ENCODE measurements at places on chromosomes 4 and X.

- no peak for DNase-seq
These were observed 6.8 kb downstream of the ANXA5 start for GRCh38 chr4:121690001-121690400.

DNA sequence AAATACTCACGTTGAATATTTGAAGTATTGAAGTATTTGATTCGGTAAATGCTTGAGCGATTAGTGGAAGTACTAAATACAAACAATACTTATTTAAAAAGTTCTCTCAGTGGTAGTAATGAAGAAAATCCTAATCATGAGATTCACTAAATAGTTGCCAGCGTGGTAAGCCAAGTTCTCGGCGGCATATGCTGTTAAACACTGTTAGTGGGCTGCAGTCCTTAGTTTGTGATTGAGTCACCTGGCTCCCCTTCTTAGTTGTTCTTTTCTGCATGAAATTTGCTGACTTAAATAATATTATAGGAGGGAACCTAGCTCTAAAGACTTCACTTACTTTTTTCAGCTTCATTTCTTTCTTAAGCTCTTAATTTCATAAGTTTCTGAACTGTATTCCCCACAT, 51.4 kb downstream of the STIM2 start:
- DNase-seq, result no peak

GRCh38 chr4:41448934-41449333, 89.0 kb upstream of the LIMCH1 start:
- no peak for DNase-seq

DNA sequence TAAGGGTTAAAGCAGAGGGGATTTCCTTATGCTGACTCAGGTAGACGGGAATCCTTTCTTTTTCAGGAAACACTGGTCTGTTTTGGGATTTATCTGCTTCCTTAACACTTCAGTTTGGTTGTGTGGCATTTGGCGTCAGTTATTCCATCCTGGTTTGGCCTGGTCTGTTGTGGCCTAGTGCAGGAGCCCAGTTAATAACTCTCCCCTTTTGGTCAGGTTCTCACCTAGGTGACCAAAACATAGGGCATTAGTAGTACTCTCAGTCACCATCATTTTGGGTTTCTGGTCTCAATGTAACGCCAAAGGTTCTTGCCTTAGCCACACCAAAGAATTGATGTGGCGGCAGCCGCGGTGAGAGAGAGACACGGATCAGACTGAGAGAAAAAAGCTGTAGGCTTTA, 39.7 kb upstream of the IL9R start:
- no peak for DNase-seq

DNA sequence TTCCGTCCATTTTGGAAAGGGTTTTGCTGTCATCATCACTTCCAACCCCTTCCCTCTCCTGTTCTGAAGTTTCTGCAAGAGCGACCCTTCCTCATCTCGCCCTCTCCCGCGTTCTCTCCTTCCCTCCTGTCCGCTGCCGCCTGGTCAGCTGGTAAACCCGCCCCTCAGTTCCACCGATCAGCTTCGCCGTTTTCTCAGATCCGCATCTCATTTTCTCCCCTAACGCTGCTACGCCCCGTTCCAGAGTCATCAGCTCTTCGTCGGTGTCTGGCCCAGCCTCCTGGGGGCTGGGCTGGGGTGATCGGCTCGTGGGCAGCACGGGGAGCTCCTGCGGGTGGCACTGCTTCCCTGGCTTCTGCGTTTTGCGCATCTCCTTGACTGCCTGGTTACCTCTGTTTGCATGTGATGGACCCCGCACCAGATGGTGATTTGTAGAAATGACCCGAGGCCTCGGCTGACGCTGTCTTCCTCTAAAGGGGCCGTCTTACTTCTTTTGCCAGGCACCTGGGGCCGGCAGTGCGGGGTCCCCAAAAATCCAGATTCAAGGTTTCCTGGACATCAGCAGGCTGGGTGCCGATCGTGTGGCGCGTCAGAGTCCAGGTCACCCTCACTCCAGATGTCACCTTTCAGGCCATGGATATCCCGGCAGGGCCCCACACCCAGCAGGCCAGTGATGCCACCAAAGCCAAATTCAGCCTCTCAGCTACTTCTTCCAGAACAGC, 13.4 kb downstream of the CTBP1 start:
- no peak for DNase-seq

- no peak for DNase-seq
These were observed 81.0 kb upstream of the SMARCAD1 start for GRCh38 chr4:94126669-94127068.

GRCh38 chr4:105061731-105062130, 84.9 kb upstream of the TET2 start:
- no peak for DNase-seq

DNA sequence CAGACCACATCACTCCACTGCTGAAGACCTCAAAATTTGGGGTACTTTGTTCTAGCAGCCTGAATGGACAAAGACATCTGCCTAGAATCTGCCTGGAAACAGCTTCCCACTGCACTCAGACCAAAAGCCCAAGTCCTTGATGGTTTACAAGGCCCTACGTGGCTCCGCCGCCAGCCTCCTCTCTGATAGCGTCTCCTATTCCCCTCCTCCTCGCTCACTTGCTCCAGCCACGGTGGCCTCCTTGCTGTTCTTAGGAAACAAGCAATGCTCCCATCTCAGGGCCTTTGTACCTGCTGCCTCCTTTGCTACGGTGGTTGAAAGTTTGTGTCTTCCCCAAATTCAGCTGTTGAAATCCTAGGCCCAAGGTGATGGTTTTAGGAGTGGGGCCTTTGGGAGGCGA, 34.7 kb upstream of the SORCS2 start:
- DNase-seq, result no peak

DNA sequence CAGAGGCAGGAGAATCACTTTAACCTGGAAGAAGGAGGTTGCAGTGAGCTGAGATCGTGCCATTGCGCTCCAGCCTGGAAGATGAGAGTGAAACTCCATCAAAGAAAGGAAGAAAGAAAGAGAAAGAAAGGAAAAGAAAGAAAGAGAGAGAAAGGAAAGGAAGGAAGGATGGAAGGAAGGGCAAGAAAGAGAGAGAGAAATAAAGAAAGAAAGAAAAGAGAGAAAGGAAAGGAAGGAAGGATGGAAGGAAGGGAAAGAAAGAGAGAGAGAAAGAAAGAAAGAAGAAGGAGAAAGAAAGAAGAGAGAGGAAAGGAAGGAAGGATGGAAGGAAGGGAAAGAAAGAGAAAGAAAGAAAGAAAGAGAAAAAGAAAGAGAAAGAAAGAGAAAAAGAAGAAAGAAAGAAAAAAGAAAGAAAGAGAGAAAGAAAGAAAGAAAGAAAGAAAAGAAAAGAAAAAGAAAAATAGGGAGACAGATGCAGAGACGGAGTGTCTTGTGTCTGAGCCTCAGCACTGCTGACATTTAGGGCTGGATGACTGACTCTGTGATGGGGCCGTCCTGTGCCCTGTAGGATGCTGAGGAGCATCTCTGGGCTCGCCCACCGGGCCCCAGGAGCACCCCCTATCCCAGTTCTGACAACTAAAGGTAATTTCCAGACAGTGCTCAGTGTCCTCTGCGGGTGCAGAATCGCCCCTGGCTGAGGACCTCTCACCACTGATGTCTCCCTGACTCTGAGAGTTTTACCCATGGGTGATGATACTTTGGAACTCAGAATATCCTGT, 61.7 kb downstream of the CRLF2 start:
- DNase-seq, result no peak

DNA sequence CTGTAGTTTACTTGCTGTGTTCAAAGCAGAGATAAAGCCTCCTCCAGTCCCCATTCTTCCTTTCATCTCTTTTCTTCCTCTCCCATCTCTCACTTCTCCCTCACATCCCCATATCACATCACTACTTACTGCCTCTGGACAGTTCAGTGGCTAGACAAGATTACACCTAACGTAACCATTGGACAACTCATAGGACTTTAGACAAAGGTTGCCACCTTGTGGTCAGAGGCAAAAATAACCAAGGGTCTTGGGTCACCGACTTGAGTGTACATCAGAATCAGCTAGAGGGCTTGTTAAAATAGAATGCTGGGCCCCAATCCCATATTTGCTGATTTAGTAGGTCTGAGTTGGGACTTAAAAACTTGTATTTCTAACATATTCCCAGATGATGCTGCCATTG, 109.3 kb upstream of the DGKK start:
- DNase-seq, result no peak

- DNase-seq, result no peak
These were observed 30.3 kb downstream of the INPP4B start for GRCh38 chr4:142815834-142816233.

DNA sequence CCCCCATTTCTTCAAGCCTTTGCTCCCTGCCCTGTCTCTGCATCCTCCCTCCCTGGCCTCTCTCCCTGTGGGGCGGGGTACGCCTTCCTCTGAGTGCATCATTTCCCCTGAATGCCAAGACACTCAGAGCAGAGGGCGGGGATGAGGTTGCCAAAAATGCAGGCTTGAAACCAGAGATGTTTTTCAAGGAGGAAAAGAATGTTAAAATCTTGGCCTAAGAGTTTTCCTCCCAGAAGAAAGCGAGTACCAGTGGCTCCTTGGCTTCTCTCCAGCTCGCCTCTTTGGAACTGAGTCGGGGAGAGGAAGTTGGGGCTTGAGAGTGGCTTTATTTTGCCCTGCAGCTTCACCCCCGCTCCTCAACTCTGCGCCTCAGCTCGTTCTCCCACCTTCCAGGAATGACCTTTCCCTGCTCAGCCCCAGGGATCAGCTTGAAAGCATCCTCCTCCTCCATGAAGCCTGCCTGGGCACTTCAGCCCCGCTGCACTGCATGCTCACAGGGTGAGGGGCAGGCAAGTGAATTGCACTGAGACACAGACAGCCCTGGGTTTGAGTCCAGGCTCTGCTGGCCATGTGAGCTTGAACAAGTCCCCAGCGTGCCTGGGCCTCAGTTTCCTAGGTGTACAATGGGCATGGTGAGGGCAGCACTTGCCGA, 57.5 kb upstream of the SORCS2 start:
- DNase-seq, result no peak

- DNase-seq, result no peak
These were observed 94.4 kb downstream of the NPNT start for GRCh38 chr4:105989485-105990242.

- no peak for DNase-seq
These were observed 98.5 kb upstream of the FAM47C start for GRCh38 chrX:36909676-36910030.

- DNase-seq, result no peak
These were observed 12.0 kb downstream of the SPRY1 start for GRCh38 chr4:123408471-123409084.

GRCh38 chr4:54189140-54189539, 40.0 kb upstream of the PDGFRA start:
- no peak for DNase-seq

DNA sequence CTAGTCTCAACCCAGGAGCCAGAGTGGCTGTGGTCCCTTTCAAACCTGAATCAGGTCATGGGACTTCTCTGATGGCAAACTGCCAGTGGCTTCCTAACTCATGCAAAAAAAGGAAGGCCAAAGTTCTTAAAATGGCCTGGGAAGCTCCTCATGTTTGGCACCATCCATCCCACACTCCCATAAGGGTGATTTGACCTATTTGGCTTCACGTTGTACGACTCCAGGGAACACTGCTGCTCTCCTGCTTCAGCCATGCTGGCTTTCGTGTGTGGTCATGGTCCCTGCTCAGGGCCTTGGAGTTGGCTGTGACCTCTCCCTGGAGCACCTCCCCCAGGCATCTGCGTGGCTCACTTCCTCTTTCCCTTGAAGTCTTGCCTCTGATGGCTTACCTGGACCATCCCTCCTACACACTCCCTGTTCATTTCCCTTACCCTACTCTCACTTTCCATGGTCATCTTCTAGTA, 12.8 kb upstream of the TMSB4X start:
- no peak for DNase-seq

DNA sequence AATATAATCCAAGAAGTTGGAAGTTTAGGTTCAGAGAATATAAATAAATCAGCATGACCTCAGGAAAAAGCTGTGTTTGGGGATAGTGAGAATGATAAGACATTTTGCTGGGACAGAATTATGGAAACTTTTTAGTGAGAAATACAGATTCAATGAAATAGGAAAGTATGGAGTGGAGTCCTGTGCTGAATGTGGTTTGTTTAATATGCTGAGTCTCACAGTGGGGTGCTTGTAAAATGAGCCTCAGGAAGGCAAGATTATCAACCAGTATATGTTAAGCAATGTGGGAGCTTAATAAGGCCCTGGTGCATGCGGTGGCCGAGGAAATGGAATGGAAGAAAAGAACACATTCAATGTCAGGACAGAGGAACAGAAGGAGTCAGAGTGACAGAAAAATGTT, 1554.7 kb upstream of the TENM3 start:
- no peak for DNase-seq

GRCh38 chr4:81844717-81845116, 373.0 kb upstream of the RASGEF1B start:
- DNase-seq, result peak; percentile 36

- no peak for DNase-seq
These were observed 19.0 kb downstream of the COX7B2 start for GRCh38 chr4:46890056-46890455.

DNA sequence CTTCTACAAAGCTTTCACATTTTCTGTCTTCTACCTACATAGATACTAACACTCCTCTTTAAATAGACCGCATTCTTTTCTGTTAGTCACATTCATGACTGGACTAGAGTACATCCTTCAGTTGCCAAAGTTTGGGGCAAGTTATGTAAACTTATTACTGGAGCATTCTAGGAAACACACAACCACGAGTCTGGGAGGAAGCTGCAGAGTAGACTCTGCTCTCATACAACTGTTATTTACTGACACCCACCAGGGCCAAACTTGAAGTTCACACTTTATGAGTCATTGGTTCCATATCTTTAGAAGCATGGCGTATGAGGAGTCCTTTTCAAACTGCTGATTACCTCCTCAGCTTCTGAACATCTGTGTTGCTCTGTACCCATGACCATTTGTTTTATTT, 87.0 kb downstream of the RNF150 start:
- no peak for DNase-seq

DNA sequence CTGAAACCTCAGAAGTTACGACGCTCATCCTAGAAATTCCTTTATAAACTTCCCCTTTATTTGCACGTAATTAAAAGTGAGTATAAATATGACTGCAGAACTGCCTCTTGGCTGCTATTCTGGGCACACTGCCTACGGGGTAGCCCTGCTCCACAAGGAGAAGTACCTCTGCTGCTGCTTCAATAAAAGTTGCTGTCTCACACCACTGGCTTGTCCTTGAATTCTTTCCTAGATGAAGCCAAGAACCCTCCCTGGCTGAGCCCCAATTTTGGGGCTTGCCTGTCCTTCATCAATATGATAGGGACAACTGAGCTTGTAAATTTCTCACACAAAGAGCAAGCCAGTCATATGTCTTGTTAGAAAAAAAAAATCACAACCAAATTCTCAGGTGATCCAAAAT, 115.8 kb downstream of the VEGFC start:
- DNase-seq, result no peak

DNA sequence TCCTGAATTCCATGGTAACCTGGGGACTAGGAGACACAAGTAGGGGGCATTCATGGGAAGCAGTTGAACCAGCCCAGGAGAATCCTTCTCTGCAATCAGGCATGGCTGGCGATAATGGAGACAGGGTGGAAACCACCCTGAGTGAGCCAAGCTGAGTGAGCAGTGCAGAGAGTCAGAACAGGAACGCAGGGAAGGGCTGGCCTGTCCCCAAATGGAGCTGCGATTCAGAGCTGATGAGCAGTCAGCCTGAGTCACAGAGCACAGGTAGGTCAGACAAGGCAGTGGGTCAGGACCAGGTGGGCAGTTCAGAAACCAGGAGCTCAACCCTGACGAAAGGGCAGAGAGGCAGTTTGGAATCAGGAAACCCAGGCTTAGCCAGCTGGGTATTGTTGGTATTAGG, 129.0 kb downstream of the BTC start:
- no peak for DNase-seq

GRCh38 chr4:101239665-101240064, 107.7 kb downstream of the PPP3CA start:
- no peak for DNase-seq

Measured in stimulated activated CD8-positive, alpha-beta memory T cell treated with anti-CD3 and anti-CD28 coated beads, Interleukin-4, amount 100 ng/mL, for 4 hours (primary cell).